ENCODE measurements at places on chromosomes 5 and 9.

- DNase-seq = peak; percentile 61
Measured at GRCh38 chr5:12951846-12952245, 992.6 kb downstream of the DNAH5 start.

DNA sequence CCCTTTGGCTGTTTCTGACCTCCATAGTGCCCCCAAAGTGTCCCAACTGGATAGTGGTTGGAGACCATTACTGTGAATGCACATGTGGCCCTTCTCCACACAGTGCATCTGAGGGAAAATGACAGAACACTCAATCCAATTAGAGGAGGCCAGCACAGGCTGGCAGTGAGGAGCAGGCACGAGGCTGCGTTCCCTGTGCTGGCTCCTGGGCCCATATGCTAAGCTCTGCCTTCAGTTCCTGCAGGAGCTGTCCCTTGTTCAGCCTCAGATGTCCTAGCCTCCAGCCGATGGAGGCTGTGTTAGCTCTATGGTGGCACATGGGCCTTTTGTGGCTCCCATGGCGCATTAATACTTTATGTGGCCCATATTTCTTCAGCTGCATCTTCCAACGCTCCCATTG lies 35.8 kb downstream of the ALG2 start:
- no peak for DNase-seq

GRCh38 chr5:68962757-68963484 lies 130.9 kb upstream of the SLC30A5 start:
- DNase-seq = peak; percentile 77

- no peak for DNase-seq
Measured at GRCh38 chr5:97355775-97356174, 172.7 kb upstream of the RIOK2 start.

- no peak for DNase-seq
Measured at GRCh38 chr9:18726546-18726945, 252.6 kb downstream of the ADAMTSL1 start.

DNA sequence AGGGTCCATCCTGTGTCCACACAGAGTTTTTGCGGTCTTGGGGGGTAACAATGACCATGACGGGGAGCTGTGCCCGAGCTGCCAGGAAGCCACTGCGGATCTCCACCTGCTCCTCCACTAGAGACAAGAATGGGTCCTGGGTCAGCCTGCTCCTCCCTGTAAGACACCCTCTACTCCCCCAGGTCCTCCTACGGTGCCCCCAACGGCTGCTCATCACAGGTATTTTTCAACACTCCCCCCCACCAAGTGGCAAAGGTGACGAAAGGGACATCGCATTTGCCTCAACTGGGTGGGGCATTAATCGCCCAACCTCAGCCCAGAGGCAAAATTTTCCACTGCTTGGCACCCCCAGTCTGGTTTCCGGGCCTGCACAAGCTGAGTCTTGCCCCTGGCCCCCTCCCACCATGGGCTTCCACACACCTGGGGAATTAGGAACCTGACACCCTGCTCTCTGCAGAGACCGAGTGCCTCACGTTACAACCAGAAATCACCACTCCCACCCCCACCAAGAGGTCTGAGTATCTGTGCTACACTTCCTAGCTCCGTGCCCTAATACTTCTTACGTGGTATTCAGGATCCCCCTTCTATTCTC lies 9.6 kb downstream of the NOL6 start:
- DNase-seq = no peak

DNA sequence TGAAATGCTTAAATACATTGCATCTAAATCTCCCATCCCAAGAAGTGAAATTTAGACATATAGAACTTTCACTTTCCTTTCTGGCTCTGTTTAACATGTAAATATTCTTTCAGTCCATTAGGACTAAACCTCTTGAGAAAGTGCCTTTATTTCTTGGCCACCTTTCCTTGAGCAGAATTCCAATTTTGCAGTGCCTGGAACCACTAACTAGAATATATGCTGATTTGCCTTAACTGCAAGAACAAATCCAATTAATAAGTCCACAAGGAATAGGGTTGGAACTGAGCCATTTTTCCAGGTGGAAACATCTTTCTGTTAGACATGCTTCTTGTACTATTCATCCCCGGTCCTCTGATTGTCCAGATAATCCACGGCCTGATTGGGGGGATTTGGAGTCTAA lies 478.0 kb downstream of the ENC1 start:
- no peak for DNase-seq

DNA sequence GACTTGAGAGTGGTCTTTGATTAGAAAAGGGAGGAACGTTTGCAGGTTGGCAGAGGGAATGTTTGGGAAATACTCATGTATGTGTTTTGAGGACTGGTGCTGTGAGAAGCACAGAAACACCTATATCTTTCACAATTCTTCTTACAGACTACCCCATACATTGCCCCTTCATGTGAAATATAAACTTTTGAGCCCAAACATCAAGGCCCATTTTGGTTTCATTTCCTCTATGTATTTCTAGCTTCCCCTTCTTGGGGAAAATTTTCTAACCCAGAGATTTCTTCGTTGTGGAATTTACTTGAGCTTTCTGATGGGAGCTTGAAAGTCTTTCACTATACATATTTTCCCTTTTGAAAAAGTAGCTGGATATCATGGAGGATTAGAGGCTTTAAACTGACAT lies 67.6 kb downstream of the FYB1 start:
- no peak for DNase-seq

DNA sequence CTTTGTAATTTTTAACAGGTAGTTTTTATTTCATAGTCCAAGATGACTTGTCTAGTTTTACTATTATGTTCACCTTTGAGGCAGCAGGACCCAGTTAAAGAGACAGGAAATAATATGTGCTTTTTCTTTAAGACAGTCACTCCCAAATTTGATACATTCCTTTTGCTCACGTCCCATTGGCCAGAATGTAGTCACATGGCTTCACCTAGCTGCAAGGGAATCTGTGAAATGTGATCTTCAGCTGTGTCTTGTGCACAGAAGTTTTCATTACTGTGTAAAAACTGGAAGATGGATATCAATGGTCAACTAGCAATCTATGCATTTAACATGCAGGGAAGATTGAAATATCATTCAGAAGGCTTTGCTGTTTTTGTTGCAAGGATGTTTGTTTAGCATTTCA lies 41.1 kb downstream of the XRCC4 start:
- no peak for DNase-seq

GRCh38 chr9:133063500-133064231 lies 1.9 kb downstream of the CEL start:
- no peak for DNase-seq

DNA sequence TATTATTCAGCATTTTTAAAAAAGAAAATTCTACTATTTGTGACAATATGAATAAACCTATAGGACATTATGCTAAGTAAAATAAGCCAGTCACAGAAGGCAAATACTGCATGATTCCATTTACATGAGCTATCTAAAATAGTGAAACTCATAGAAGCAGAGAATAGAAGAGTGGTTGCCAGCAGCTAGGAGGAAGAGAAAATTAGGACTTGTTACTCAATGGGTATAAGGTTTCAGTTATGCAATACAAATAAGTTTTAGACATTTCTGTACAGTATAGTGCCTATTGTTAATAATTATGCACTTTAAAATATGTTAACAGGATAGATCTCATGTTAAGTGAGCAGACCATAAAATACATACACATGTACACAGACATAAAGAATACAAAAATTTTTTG lies 73.8 kb upstream of the SPINK5 start:
- DNase-seq = peak; percentile 36

DNA sequence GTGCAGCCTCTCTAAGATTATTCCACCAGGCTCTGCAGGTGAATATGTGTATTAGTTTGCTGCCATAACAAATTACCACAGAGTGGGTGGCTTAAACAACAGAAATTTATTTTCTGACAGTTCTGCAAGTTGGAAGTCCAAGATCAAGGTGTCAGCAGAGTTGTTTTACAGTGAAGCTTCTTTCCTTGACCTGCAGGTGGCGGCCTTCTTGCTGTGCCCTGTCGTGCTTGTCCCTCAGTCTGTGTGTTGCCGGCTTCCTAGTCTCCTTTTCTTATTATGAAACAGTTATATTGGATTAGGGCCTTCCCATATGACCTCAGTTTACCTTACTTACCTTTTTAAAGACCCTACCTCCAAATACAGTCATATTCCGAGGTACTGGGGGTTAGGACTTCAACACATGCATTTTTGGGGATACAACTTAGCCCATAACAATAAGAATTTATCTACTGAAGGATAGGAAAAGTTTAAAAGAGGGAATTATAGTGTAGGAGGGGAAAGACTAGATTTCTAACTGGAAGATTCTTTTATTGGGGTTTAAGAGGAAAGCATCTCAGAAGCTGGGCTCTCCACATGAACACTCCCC lies 97.4 kb downstream of the OSTF1 start:
- peak; percentile 27 for DNase-seq

- no peak for DNase-seq
Measured at GRCh38 chr5:126052791-126053190, 370.4 kb upstream of the GRAMD2B start.

GRCh38 chr9:110320651-110321445 lies 16.8 kb downstream of the TXNDC8 start:
- no peak for DNase-seq

GRCh38 chr9:130934702-130935647 lies 4.1 kb downstream of the FIBCD1 start:
- DNase-seq = no peak

- peak; percentile 25 for DNase-seq
Measured at GRCh38 chr5:68369023-68369359, 153.4 kb downstream of the PIK3R1 start.
